ENCODE measurements at places on chromosomes 2 and 18. TPM values are rescaled to one million over a fixed set of nuclear protein-coding genes. Genes with fewer than 3 reads are reported as not detected.
A peak's percentile ranks its signal among the peaks of the same experiment; 100 is the strongest.

- no peak for DNase-seq
These were observed 32.4 kb upstream of the YWHAQ start for GRCh38 chr2:9663008-9663879.

GRCh38 chr2:98743835-98744234, 12.9 kb upstream of the MGAT4A start:
- DNase-seq, result no peak

The ERLEC1 gene
- 41.2 TPM for polyA plus RNA-seq

- no peak for DNase-seq
These were observed 476.7 kb downstream of the TXNL1 start for GRCh38 chr18:56161566-56162260.

DNA sequence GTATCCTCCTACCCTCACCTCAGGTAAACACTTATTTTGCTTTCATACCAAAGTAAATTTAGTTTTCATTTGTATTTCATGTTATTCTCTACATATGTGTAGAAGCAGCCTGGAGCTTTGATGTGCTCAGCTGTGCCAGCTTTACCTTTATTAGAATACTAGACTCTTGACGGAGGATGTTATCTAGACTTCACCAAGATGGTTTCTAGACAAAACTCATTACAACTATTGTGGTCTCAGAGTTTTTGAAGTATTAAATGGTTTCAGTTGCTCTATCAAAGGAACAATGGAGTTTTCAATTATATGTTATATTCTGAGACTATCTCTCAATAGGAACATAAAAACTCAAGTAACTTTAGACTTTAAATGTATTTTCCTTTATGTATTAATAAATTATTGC, 5.0 kb upstream of the IL18RAP start:
- no peak for DNase-seq

- no peak for DNase-seq
These were observed 204.8 kb downstream of the SLC39A10 start for GRCh38 chr2:195861821-195862220.

- DNase-seq, result peak; percentile 27
These were observed 31.6 kb upstream of the NEB start for GRCh38 chr2:151765760-151766410.

DNA sequence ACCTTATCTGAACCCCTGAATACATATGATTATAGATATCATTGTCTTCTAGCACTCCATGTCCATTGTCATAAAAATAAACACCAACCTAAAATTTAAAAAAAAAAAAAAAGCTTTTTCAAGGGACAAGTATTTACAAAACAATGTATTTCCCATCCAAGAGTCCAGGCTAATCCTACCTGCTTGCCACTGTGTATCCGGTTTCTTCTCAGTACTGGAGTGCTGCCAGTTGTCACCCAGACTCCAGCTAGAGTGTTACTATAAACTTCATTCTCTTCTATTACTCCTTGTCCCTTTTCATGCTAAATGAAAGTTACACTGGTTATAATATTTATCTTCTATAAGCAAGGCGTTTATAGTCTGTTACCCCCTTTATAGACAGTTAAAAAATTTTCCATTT, 35.8 kb downstream of the MSH6 start:
- no peak for DNase-seq

DNA sequence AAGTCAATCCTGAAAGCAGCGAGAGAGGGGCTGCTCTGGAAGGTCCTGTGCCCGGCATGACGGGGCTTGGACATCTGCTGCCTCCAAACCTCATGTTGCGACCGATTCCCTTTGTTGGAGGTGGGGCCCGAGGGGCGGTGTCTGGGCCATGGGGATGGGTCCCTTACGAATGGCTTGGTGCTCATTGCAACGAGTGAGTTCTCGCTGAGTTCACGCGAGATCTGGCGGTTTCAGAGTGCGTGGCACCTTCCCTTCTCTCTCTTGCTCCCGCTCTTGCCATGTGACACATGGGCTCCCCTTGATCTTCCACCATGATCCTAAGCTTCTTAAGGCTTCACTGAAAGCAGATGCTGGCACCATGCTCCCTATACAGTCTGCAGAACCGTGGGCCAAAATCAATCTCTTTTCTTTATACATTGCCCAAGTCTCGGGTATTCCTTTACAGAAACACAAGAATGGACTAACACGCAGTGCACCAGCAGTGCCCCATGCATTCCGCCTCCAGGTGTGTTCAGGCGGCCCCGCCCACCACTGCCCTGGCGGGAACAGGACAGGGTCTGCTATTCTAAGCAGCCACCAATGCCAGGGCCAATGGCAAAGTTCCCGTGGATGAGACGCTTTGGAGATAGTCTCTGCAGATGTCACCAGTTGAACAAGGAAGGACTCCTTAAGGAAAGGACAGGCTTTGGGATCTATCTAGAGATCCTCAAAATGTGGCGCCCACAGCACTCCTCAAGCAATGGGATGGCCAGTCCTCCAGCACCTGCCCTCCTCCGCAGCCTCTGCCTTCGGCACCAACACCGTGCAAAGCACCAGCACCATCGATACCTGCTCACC, 63.4 kb downstream of the ZNF516 start:
- peak; percentile 13 for DNase-seq

The GKN1 gene
- not detected for polyA plus RNA-seq

The EPHA4 gene
- 4.1 TPM for polyA plus RNA-seq
